ENCODE measurements at places on chromosomes 4 and X.

GRCh38 chrX:7143076-7143475 is 4.4 kb upstream of the STS start:
- DNase-seq, result no peak

GRCh38 chr4:82780170-82780751 is 18.3 kb downstream of the SCD5 start:
- no peak for DNase-seq

- DNase-seq, result no peak
Measured at GRCh38 chr4:180330521-180330920, 1912.7 kb upstream of the TENM3 start.

DNA sequence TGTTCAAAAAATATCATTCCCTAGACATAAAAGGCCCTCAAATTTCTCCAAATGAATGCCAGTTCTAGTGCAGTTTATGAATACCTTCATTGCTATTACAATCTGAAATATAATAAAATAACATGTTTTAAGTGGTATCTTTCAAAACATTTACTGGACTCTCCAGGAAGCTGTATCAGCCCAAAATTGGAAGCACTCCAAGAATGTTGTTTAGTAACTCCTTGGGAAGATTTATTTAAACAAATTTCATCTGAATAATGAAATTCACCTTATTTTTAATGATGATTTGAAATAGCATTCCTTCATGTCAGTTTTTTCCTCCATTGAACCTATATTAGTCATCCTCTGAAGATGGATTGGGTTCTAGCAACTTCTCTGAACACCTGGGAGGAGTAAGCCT is 217.2 kb upstream of the PCDH18 start:
- peak; percentile 55 for DNase-seq

DNA sequence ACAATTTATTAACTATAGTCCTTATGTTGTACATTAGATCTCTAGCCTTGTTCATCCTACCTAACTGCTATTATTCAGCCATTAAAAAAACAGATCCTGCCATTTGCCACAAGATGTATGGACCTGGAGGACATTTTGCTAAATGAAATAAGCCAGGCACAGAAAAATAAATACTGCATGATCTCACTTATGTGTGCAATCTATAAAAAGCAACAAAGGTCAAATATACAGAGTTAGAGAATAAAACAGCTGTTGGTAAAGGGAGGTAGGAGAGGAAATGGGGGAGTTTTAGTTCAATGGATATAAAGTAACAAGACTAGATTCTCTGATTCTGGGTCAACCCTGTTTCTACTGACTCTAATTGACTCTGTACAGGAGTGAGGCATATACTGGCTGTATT is 103.3 kb upstream of the FAM9C start:
- DNase-seq, result no peak

DNA sequence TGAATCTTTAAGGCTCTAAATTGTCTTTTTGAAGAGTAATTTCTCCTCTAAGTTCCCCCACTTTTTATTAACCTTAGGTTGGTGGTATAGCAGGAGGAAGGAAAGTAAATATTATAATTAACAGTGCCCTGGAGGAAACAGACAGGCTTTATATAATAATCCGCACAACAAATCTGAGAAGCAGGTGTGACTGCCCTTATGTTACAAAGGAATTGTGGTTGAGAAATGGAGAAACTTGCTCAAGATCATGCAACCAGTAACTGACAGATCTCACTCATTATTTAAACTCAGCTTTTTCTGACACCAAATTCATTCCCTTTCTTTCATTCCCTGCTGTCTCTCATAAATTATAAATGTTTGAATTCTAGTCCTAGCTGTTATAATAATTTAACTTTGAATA is 282.0 kb downstream of the PPP3CA start:
- DNase-seq, result no peak

DNA sequence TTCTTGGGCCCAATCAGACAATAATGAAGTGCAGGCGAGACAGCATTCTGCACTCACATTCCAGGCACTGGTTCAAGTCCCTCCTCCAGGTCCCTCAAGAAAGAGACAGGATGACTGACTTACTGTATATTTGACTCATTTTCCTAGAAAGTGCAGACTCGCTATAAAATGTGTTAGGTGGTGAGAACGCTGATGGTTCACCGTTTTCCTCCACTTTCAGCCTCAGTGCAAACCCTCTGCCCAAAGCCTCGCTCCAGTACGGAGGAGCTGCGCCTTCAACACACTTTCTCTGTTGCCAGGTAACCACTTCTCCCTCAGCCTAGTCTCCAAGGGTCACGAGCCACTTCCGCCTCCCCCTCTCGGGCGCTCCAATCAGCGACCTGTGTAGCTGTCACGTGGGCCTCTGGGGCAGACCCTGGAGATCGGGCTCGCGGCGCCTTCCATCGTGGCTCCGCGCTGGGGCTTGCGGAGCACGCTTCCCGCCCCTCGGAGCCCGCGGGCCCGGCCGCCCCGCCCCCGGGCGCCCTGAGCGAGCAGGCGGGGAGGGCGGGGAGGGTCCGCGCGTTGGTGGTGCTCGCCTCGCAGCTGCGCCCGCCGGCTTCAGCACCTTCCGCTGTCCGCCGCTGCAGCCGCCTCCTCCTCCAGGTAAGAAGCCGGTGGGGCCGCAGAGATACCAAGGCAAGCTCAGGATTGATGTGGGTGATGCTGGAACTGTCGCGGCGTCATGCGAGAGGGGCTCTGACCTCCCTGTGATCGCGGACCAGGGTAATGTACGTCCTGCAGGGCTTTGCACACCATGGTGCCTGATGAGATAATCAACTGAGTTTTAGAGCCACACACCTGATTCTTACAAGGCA is at the start of gene WDR17:
Gene WDR17 (plus strand): TSS at position 407 of the 857 bp plus-strand sequence. CDS start 45,740 bp downstream, outside the sequence.
- DNase-seq, result peak; percentile 65

- DNase-seq, result peak; percentile 83
Measured at GRCh38 chr4:113979148-113979904, at the start of gene ARSJ. ARSJ (minus strand) TSS chr4:113979647; CDS start chr4:113978834, 813 bp downstream.

DNA sequence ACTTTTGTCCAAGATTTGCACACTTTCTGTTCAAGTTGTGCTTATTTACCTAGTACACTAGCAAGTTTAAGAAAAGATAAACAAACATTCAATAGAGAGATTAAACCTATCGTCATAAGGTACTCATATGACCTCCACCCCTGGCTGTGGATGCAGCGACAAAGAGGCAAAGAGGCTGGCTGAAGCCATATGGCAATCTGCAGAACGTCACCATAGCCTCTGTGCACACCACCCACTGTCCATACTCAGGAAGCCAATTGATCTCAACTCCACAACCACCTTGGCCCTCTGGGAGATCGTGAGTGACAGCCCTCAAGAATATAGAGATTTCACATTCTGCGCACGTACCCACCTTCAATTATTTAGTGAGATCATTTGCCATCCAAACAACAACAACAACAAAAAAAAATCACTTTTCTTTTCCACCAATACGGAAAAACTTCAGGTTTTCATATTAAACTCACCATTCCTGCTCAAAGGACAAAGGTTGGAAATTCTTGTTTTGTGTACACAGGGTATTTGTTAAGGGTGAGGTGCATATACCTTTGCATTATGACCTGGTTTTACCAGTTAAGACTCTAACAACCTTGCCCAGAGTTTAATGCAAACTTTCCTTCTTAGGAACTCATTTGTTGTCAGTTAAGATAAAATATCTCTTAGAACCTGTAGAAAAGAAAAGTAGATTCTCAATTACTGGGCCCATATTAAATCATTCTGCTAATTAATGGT is 243.0 kb upstream of the FSTL5 start:
- DNase-seq, result no peak

DNA sequence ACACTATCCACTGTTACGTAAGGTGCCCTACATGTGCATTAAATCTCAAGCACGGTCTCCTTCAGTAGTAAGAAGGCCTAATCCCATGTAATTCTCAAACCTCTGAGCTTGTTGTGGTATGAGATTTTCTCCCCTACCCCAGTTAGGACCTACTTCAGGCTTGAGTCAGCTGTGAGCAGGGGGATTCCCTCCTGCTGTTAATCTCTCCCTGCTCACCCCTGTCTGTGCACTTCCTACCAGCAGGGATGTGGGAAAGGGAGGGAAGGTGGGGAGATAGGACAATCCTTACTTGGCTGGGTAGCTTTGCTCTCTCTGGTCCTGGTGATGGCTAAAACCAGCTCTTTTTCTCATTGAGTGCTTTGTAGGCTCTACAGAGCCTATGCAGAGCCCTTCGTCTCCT is 60.8 kb downstream of the PALLD start:
- no peak for DNase-seq

GRCh38 chrX:78377186-78377585 is 49.8 kb upstream of the CYSLTR1 start:
- no peak for DNase-seq

DNA sequence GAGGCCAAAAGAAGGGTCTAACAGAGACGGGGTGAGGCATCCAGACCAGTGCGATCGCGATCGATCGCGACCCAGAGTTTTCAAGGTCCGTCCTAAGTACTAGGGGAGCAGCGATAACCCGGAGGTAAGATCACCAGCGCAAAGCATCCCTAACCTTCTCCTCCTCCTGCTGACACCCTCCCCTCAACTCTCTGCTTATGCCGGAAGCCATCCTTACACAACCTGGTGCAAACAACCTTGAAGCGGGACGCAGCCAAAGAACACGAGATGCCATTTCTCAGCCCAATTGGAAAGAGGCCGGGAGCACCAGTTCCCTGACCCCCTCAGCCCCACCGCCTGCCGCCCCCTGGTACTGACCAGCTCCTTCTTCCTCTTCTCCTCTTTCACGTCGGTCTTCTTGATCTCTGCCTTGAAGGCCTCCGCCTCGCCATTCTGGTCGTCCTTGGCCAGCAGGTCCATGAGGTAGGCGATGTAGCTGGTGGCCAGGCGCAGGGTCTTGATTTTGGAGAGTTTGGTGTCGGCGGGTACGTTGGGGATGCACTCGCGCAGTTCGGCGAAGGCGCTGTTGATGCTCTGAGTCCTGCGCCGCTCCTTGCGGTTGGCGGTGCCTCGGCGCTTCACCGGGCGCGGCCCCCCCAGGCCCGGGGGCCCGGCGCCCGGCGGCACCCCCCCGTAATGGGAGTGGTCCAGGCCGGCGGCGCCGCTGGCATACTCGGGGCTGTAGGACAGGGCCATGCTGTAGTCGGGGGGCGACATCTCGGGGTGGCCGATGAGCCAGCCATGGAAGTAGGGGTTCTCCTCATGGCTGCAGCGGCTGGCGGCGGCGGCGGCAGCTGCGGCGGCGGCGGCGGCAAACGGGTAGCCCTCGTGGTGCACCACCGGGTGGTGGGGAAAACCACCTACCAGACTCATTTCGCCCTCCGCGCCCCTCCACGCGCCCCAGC is 1.4 kb downstream of the HAND2 start:
- no peak for DNase-seq

DNA sequence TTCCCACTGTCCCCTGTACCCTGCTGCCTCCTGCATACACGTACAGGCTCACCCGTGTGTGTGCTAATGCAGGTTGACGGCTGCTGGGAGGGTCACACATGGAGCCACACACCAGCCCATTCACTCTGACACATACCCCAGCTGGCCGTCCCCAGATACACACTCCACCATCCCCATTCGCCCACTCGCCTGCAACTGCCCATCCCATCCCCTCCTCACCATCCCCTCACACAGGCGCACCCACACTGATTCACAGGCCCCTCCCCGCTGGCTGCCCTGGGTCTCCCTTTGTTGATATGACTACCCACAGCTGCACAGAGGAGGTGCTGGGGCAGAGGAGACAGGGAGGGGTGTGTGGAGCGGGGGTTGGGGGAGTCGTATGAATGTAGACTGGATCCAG is 25.7 kb downstream of the PJA1 start:
- DNase-seq, result no peak

DNA sequence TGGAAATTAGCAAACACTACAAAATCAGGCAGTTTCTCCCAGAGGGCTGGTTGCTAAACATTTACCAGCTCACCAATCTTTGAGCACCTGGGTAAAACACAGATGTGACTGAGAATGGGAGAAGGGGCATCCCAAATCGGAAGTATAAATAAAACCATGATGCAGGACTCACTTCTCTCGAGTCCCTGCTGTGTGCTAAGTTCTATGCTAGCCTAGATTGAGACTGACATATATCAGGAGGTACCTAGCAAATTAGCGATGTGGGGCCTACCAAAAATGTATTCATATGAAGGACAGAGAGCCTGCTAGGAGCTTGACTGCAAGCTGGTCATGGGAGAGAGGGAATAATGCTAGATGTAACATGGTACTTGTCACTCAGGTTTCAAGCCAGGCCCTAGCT is 171.9 kb upstream of the PGRMC2 start:
- DNase-seq, result no peak

DNA sequence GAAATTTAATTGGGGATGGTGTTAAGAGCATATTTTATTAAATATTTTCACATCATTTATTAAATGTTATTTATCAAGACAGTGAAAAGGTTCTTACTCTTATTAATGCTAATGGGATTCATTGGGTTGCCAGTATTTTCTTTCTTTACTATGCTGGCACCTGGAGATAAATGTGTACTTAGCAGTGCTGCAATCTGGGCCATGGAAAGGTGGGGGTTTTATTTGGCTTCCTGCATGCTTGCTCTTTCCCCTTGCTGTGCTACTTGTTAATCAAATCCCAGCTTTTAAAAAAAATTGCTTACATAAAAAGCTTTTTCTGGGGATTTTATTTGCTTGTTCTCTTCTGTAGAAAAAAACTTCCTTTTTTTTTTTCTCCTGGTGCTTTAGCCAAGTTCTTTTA is 48.3 kb downstream of the ZAR1 start:
- no peak for DNase-seq

GRCh38 chr4:139389102-139389501 is 64.8 kb upstream of the RAB33B start:
- no peak for DNase-seq

DNA sequence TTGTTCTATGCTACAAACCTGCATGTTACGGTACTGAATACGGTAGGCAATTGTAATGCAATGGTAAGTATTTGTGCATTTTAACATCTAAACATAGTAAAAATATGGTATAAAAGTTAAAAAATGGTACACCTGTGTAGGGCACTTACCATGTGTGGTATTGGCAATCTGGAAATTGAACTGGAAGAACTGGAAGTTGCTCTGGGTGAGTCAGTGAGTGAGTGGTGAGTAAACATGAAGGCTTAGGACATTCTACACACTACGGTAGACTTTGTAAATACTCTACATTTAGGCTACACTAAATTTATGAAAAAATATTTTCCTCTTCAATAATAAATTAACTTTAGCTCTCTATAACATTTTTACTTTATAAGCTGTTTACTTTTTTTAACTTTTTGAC is 78.9 kb downstream of the RRAGB start:
- no peak for DNase-seq

- no peak for DNase-seq
Measured at GRCh38 chr4:15012017-15012788, 9.9 kb downstream of the CPEB2 start.

- DNase-seq, result no peak
Measured at GRCh38 chrX:94051926-94052325, 377.9 kb downstream of the FAM133A start.

DNA sequence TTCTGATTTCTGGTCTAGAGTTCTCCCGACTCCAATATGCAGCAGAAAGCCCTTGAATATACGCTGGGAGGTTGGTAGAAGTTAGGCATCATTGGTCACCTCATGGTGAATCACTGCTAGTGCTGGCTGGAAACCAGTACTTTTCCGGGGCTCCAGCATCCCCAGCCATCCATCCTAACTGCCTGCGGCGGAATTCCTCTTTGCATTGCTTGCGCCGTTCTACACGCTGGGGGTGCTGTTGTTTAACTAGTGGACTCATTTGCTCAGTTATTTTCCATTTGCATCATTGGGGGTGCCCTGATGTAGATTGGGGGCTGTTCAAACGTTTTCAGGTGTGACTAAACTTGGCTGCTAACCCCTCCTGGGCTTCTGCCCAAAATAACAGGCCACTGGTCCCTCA is 23.3 kb upstream of the GPR50 start:
- peak; percentile 2 for DNase-seq

GRCh38 chrX:12802741-12803140 is 11.5 kb downstream of the PRPS2 start:
- no peak for DNase-seq

Measured in fibroblast of gingiva (primary cell).